ENCODE measurements at places on chromosomes 2 and 18.

- DNase-seq, result no peak
These were observed 159.7 kb downstream of the SOCS6 start for GRCh38 chr18:70448588-70448987.

DNA sequence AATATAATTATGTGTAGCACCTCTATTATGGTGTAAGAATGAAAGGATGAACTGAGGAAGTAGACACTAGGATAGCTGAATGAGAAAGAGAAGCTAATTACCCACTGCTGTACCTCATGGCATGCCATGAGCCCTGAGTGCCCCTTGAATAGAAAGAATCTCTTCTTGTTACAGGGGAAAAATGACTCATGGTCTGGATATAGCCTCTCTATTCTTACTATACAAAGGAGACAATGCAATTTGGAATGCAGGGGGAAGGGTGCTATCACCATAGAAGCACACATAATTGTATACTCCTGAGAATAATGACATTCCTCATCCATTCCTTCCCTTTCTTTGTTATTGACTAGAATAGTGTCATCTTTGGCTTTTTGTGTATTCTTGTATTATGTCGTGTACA lies 385.2 kb downstream of the CDH7 start:
- no peak for DNase-seq

DNA sequence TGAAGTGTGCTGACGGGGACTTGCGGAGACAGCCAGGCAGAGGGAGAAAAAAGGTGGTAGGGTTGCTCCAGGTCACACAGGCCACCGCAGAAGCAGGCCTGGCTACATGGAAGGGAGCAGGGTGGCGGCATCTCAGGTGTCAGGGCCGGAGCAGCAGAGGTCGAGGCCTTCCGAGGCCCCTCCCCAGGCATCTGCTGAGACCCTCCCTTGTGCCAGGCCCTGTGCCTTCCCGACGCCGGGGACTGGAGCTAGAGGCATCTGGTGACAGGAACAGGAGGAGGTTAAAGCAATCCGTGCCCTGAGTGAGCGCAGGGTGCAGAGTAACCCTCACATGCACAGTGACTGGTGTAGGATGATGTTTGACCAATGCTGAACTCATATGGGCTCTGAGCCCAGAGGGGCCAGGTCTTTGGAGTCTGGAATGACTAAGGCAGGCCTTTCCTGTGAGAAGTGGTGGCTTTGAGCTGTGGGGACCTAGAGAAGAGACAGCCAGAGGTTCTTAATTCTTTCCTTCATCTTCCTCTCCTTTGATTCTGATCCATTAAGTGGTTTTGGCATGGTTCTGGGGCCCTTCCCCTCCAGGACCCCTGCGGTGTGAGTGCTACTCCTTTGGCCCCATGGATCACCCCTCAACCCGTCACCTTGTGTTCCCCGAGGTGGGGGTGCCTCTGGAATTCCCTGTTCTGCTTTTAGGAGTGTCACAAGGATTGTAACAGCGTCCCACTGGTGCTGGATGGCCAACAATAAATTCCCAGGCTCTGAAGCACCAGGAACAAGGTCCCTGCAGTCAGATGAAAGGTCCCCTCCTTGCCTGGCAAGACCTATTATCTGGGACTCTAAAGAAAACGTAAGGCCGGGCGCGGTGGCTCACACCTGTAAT lies 72.1 kb downstream of the KLHL29 start:
- no peak for DNase-seq

- DNase-seq, result no peak
These were observed 946.9 kb upstream of the SOX11 start for GRCh38 chr2:4745056-4745991.

DNA sequence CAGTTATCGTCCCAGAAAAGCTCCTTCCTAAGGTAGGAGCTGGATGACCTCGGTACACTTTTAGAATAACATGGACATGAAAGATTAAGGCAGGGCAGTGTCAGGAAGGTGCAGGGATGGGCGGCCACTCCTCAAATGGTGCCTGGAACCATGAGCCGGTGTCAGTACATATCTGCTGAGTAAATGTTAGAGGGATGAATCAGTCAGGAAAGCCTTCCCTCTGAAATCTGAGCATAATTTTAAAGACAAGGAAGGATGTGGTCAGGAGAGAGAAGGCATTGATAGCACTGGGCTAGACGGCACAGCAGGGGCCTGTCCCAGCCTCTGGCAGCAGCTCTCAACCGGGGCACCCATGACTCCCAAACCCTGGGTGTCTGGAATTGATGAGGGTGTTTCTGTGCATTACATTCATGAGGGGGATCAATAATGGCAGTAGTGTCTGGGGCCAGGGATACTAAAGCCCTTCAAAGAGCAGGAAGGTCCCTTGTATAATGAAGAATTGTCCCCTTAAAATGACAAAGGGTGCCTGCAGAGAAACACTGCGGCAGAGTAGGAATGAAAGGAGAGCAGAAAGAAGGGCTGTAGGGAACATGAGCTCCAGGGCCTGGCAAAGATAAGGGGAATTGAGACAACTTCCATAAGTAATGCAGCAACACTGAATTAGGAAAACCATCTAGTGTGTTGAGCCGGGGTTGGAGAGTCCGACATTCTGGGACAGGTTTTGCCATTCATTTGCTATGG lies 162.3 kb upstream of the REV1 start:
- no peak for DNase-seq

- no peak for DNase-seq
These were observed 129.1 kb upstream of the SMAD2 start for GRCh38 chr18:48059455-48060010.

- no peak for DNase-seq
These were observed 1009.2 kb upstream of the FANCL start for GRCh38 chr2:59250307-59250677.

DNA sequence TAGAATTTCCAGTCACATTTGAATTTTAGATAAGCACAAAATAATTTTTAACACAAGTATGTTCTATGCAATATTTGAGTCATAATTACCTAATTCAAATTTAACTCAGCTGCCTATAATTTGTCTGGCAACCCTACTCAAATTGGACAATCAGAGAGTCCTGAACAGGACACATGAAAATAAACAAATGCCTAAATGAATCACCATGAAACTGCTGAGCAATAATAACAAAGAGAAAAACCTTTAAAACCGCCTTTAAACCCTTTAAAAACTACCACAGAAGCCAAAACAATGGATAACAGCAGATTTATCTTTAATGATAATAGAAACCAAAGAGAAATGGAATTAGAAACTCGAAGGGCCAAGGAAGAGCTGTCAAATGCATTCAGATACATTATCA lies 39.5 kb downstream of the ARL4C start:
- no peak for DNase-seq

DNA sequence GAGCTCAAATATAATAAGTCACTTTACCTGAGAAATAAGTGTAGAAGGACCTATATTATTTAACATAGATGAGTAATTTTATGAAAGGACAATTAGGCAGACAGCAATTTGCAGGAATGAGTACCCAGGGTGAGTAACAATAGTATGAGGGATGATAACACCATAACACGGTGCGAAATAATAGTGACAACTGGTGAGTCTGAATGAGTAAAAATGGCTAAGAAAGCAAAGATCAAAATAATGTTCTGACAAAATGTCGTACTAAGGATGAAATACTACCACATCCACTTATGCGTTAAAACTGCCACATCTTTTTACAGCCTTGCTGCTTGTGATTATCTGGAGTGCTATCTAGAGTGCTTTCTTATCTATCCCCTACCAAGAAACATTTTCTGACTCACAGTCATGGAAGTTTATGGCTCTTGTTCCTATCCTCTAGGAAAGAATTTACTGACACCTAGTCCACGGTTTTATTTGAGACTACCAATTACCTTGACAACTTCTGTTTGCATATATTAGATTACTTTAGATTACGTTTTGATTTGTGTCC lies 929.7 kb downstream of the LRP1B start:
- no peak for DNase-seq

DNA sequence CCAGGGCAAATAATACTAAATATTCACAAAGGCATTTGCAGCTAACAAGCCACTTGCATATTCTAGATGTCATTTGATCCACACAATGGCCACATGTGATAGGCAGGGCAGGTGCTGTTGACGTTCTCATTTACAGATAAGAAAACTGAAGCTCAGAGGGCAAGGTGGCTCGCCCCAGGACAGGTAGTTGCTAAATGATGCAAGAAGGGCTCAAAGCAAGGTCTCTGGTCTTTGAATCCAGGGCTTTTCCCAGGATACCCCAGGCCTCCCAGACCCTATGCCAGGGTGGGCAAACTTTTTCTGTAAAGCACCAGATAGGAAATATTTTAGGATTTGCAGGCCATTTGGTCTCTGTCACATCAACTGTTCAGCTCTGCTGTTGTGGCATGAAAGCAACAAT lies 35.1 kb downstream of the LOXHD1 start:
- DNase-seq, result no peak

DNA sequence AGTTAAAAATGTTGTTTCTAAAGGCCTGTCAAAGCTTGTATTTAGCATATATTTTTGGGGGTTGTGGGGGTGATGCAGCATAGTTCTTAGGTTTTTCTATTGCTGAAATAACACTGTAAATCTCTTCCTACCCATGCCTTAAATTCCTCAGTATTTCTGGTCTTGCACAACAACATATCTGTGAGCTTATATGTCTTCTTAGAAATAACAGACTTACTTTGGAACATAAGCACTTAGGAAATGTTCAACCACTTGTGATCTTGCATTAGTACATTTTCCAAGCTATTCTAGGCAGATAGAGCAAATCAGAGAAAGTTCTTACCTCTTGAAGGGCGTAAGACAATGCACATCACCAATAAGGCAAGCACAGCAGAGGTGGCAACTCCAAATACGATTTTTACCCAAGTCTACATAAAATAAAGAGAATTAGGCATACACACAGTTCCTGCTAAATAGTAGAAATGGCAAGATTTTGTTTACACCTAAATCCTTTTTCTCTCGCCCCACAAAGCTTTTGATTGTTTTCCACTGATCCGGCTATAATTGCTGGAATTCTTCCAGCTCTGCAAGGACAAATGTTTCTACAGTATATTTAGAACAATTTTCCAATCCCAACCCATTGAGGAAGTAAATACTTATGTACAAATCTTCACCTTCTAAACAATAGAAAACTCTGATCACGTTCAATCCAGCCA lies 512 bp downstream of the FAP start:
- DNase-seq, result no peak

DNA sequence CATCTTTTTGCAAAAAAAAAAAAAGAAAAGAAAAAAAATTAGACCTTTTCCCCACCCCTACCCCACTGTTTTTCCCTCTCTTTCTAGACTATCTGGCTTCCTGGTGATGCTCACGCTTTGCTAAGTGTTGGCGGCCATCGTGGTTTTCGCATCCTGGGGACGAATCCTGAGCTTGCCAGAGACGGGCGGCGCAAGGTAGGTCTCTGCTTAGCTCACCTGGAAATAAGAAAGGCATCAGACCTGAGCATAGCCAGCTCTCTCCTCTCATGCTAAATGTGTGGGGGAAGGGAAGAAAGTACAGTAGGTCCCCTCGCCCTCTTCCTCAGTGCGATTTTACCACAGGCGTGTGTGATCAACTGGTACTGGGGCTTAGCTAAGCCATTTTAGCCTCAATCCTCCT lies 90.5 kb downstream of the KLHL29 start:
- no peak for DNase-seq

DNA sequence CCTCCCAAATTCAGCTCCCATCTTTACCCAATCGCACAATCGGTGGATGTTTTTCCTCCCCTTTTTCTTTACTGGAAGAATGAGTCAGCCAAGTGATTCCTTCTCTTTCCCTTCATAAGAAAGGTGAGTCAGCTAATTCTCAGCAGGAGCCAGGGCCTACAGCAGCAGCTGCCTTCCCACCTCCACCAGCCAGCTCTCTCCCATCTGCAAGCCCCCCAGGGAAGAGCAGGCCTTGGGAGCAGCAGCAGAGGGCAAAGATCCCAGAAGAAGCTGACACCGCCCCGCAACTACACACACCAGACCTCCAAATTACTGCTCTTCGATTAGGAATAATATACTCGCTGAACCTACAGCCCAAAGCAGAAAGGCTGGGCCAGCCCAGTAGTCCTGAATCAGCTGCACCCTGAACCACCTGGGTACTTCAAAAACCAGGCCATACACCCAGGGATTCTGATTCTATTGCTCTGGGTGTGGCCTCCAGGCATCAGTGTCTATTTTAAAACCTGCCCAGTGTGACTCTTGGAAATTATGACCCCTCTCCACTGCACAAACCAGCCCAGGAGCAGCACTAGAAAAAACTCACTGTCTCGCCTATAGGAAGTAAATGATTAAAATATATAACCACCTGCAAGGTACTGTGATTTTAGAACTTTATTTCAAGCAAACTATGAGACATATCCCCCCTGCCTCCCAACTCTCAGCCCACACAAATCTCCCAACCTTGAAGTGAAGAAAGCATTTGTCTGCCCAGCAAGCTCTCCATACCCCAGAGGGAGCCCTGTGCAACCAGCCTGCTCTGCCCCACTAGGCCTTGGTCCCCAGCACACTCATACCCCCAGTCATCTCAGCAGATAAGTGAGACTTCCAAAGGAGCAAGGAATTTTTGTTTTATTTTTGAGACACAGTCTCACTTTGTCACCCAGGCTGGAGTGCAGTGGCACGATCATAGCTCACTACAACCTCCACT lies 7.3 kb downstream of the SFXN5 start:
- no peak for DNase-seq

GRCh38 chr18:28961669-28962228 lies 784.8 kb upstream of the CDH2 start:
- no peak for DNase-seq

GRCh38 chr2:38430597-38431207 lies 53.6 kb upstream of the ATL2 start:
- DNase-seq, result no peak

- no peak for DNase-seq
These were observed 82.9 kb downstream of the SCN3A start for GRCh38 chr2:165120740-165121467.

DNA sequence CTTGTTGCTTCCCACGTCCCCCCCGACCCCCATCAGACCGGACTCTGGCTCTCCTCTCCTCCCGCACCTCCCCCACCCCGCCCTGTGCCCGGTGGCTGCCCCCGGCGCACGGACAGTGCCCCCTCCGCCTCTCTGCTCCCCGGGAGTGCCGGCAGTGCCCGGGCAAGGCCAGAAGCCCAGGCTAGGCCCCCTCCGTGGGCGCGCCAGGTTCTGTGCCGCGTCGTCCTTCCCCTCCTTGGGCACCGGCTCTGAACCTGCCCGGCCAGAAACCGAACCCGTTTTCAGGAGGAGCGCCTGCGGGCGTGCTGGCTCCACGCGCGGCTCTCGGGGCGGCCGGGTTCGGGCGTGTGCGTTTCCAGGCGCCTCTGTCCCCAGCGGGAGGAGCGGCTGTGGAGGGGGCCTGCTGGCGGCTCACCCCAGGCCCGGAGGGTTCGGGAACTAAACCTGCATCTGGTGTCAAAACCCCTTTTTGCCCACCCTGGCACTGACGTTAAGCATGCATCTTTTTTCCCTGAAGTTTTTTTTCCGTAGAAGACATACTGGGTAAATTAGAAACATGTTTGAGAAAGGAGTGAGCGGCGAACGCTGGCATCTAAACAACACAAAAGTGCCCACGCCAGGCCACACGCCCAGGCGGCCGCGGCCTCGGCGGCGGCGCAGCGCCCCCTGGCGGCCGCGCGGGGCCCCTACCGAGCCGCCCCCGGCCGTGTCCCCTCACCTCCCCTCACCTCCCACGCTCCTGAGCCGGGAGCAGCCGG lies 123.9 kb upstream of the SLC1A4 start:
- peak; percentile 76 for DNase-seq
